Dermis blood vessel endothelial cell (primary cell): ENCODE measurements at places on chromosomes 13 and 19. TPM values are rescaled to one million over a fixed set of nuclear protein-coding genes. Genes with fewer than 3 reads are reported as not detected.

- DNase-seq: no peak
Observed at GRCh38 chr13:99663185-99663825, 162.0 kb downstream of the TM9SF2 start.

The PCSK4 gene
- total RNA-seq: 0.68 and 1.1 TPM in 2 replicates

The ZNF563 gene
- total RNA-seq: 2.2 TPM in 2 replicates

GRCh38 chr13:114152285-114152645, 19.8 kb upstream of the RASA3 start:
- no peak for DNase-seq

The RDH8 gene
- total RNA-seq: not detected in 2 replicates

DNA sequence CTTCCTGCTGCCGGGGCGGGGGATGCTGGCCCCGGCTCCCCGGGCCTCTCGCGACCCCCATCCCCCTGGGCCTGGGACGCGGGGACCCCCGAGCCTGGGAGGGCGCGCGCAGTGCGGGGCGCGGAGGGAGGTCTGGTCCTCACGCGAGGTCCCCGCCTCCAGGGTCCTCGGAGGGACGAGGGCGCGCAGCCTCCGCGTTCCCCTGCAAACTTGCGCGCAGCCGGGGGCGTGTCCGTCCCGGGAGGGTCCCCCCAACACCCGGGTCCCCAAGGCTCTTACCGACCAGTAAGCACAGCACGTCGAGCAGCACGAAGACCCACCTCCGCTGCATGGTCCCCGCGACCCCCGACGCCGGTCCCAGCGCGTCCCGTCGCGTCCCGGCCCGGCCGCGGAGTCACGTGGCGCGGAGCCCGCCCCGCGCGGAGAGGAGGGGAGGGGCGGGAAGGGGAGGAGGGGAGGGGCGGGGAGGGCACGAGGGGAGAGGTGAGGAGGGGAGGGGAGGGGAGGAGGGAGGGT, at the start of gene PLPP2:
Gene PLPP2 (minus strand): TSS at position 398 of the 516 bp plus-strand sequence. CDS start 67 bp downstream, at position 331.
- DNase-seq: no peak

The CACNG6 gene
- total RNA-seq: 0.84 and 0.85 TPM in 2 replicates

- no peak for DNase-seq
Observed at GRCh38 chr13:60242043-60242595, 78.4 kb upstream of the DIAPH3 start.

- DNase-seq: no peak
Observed at GRCh38 chr19:2234996-2235380, 1.1 kb downstream of the PLEKHJ1 start.

DNA sequence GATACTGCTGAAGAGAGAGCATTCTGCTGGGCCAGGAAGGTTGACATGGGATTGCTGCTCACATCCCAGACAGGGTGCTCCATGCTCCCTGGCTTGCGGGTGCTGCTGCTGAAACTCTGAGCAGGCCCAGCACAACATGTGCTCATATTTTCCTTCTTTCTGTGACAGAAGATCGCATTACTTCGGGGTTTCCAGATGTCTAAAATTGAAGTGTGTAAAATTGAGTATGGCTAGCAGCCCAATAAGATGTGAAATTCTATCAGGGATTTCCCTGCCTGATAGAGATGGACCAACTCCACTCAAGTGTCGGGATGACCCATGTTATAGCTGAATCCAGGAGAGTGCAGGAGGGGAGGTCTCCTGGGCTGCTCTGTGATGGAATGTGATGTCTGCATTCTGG, 55.6 kb upstream of the KL start:
- DNase-seq: no peak

GRCh38 chr13:50891206-50891605, 18.4 kb upstream of the RNASEH2B start:
- no peak for DNase-seq

GRCh38 chr13:47499358-47500150, 501.5 kb downstream of the SUCLA2 start:
- no peak for DNase-seq

DNA sequence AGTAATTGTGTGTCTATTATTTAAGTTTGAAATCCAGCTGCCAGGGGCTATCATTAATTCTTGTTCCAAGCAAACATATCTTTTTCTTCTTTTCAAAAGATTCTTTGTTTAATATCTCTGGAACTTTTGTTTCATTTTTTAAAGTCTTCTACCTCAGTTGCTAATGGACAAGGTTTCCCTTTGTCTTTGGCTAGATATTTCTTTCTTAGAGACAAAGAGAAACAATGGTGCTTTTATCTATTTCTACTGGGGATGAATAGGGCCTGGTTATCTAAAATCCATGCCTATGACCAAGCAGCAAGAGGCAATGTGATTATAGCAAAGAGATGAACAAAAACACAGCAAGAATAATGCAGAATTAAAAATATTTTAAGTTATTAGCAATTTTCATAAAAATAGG, 661.3 kb upstream of the KLF12 start:
- no peak for DNase-seq

DNA sequence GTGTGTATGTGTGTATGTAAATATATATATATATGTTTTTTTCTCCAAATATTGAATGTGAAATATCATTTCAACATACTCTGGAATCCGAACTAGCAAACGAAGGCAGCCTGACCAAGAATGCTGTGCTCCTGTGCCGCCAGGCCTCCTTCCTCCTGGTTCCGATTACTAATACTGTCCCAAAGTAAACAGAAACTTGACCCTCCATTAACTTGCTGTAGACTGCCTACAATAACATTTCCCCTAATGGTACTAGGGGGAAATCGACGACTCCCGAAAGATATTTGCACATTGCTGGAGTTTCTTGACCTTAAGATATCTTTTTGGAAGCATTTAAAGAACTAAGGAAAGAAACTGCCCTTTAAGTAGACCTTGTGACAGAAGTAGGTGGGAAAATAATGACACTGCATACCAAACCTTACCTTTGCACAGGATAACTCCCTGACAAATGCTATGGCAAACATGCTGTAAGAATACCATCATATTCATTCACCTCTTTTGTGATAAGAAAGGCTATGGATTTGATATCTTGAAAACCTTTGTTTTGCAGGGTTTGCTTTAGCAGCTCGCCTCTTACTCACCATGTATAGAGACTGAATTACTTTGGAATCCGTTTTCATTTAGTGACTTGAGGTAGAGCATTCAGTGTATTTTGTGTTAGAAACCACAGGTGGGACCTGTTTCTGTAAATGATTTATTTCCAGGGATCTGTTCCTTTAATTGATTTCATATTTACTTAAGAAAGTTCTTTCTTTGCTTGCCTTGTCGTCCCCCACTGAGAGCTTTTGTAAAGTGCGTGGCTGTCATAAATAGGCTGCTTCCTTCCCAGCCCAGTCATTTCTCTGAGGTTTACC, 80.1 kb downstream of the KLF5 start:
- DNase-seq: no peak

The STX10 gene
- total RNA-seq: 69.9 and 84.6 TPM in 2 replicates
